ENCODE measurements at places on chromosomes 12 and 14.

- no peak for DNase-seq
Observed at GRCh38 chr12:77047341-77048109, 17.8 kb downstream of the E2F7 start.

DNA sequence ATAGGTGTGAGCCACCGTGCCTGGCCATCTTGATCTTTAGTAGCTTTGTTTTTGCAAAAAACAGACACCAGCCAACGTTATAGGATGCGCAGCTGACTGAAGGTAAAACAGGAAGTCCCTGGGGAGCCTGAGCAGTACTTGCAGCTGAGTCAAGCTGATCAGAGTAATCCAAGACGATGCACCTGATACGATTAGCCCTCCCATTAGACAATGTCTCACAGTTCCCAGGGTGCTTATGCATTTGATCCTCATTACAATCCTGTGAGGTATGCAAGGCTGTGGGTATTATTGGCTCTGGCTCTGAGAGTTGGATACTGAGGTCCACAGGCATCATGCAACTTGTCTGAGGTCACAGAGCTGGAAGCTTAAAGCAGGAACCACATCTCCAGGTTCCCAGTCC, 8.1 kb downstream of the KRT18 start:
- DNase-seq: peak; percentile 15

GRCh38 chr12:71799106-71799505, 40.5 kb upstream of the TBC1D15 start:
- DNase-seq: no peak

DNA sequence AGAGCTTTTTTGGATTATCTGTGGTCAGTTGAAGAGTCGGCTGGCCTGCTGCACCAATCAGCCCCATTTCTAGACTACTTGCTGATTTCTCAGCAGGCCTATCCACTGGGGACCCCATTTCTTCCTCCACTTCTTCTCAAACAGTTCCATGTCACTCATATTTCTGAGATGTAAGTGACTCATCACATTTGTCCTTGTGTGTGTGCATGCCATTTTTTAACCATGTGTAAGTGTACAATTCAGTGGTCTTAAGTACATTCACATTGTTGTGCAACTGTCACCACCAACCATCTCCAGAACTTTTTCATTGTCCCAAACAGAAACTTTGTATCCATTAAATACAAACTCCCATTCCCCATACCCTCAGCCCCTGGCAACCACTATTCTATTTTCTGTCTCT, 14.2 kb downstream of the TMEM229B start:
- DNase-seq: no peak

- no peak for DNase-seq
Observed at GRCh38 chr12:75190846-75191245, 18.8 kb downstream of the KCNC2 start.

- no peak for DNase-seq
Observed at GRCh38 chr14:56821805-56822610, 11.7 kb upstream of the OTX2 start.

DNA sequence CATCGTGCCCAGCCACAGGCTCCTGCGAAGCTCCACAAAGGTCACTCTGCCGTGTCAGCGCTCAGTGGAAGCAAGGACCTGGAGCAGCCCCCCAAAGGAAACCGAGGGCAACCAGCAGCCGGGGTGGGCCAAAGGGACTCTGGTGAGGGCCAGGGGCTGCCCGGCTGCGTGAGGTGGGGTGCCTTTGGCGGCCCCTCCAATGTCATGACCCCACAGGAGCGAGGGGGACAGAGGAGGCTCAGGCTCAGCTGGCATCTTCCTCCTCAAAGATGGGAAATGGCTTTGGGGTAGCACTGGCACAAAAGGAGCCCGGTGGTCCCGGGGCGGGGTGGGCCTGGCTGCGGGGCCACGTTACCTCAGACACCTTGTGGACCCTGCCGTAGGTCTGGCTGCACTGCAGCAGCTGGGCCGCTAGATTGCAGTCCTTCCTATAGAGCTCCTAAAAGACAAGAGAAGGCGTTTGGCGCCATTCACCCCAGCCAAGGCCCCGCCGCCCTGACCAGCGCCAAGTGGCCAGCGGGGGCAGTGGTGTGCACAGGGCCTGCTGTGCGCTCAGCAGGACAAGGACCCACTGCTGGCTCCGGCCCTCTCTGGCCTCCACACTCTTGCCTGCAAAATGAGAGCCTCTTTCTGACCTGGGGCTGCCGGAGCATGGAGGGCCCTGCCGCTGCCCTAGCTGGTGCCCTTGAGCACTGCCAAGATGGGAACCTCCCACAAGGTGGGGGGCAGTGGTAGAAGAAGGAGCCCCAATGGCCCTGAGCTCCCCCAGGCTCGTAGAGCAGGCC, 46.9 kb downstream of the BEGAIN start:
- DNase-seq: no peak

GRCh38 chr14:24706351-24706750, 72.4 kb upstream of the GZMB start:
- DNase-seq: no peak

DNA sequence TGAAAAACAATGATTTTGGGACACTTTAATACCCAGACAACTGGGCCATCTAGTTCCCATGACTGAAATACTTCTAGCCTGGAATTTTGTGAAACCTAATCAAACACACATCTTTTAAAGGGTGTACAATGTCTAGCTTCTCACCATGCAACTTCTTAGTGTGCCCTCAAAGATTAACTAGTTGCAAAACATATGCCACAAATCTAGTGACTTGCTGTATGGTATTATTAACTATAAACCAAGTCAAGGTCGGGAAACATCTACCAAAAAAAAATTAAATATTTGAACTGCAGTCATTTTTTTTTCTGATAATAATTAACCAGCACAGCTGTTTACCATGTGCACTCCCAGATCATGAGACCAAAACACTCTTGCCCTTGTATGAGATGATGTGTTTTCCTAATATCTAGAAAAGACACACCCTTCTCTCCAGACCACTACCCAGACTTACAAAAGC, 171.8 kb upstream of the FOXN3 start:
- DNase-seq: no peak
